Fibroblast of skin of left biceps (primary cell): ENCODE measurements at places on chromosomes 5 and 9.

DNA sequence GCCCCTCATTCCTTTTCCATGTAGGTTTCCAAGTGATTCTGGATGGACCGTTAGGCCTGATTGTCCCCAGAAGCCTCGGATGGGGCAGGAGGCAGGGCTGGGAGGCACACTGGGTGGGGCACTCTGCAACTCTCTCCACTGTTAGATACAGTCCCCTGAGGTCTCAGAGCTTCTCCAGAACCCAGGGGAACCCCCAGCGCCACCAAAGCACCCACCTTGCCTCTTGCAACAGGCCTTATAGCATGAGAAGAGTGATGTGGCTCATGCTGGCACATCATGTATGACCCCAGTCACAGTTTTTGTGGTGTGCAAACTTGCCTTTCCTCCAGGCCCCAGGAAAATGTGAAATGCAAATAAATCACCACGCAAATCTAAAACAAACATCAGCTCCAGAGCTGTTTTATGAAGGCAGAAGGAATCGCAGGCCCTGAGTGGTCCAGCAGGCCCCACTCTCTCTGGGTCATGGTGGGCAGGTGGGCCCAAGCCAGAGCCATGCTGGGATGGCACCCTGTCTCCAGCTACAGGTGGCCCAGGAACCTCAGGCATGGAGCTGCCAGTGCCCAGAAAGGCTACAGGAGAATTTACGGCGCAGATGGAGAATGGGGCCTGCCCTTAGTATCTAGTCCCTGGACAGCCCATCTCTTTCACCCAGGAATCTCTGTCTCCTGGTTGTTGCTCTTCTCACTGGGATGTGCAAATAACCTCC, 36.3 kb upstream of the CDKN2AIPNL start:
- DNase-seq = no peak

- no peak for DNase-seq
These were observed 19.9 kb upstream of the UBAC1 start for GRCh38 chr9:135980926-135981630.

GRCh38 chr5:74021126-74021525, 395.1 kb downstream of the ARHGEF28 start:
- DNase-seq = no peak

DNA sequence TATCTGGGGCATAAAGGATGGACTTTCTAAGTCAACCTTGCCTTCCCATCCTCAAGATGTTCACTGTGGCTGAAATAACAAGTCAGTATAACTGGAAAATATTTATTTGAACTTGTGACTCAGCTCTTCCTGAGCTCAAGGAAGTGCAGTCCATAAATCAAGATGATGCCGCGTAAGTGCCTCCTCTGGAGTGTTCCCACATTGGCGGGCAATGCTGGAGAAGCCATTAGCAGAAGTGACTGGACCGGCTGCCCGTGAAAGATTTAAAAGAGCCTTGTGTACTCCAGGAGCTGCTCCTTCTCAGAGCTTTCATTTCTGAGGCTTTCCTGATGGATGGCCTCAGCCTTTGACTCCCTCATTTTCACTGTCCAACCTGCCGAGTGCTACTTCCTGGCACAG, 17.4 kb downstream of the TMOD1 start:
- peak; percentile 2 for DNase-seq

- DNase-seq = no peak
These were observed 402.3 kb upstream of the SMARCA2 start for GRCh38 chr9:1612886-1613285.

DNA sequence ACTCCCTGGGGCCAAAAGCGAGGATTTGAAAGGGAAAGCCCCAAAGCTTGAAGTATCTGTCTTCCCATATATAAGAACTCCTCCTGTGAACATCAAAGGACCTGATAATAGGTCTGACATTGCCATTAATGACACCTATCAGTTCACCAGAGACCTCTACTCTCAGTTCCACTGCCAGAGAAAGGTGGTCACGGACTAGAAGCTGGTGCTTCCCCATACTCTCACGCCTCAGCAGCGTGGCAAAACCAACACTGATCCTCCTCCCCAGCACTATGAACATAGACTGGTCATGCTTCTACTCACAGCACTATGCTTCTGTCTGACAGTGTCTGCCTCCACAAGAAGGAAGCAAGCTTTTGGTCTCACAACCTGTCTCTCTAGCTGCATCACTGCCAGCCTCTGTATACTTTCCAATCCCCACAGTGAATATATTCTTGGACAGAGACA, 37.9 kb downstream of the NRG2 start:
- no peak for DNase-seq
